ENCODE measurements at places on chromosomes 2 and 18. TPM values are rescaled to one million over a fixed set of nuclear protein-coding genes. Genes with fewer than 3 reads are reported as not detected.

- no peak for DNase-seq
Observed at GRCh38 chr18:48055351-48055750, 124.9 kb upstream of the SMAD2 start.

DNA sequence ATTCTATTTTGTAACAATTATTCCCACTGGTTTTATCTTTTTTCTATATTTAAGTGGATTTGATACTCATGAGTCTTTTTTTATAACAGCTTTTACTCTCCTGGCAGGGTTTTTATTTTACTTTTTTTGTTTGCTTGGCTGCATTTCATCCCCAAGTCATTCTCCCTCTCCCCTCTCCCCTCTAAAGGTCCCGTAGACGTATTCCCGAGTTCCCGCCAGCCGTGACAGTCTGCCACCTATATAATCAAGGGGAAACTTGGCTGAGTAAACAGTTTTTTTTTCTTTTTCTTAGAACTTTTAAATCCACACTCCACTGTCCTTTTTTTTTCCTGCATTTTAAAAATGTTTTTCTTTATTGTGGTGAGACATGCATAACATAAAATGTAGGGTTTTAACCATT, 433.1 kb upstream of the HS6ST1 start:
- no peak for DNase-seq

DNA sequence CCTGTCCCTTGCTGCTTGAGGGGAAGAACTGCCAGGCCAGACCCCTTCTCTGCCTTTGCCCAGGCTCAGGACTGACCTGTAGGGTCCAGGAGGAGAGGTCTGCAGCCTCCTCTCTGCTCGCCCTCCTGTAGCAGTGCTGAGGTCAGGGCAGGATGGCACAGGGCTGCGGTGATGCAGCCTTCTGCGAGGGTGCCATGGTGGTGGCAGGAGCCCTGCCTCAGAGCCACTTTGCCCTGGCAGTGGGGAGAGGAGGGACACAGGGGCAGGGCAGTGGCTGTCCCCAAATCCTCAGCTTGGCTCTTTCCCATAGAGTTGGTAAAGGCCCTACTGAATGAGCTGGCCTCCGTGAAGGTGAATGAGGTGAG, 884 bp downstream of the PROM2 start:
- peak; percentile 29 for DNase-seq

- no peak for DNase-seq
Observed at GRCh38 chr2:63053889-63054602, 3.4 kb downstream of the OTX1 start.

DNA sequence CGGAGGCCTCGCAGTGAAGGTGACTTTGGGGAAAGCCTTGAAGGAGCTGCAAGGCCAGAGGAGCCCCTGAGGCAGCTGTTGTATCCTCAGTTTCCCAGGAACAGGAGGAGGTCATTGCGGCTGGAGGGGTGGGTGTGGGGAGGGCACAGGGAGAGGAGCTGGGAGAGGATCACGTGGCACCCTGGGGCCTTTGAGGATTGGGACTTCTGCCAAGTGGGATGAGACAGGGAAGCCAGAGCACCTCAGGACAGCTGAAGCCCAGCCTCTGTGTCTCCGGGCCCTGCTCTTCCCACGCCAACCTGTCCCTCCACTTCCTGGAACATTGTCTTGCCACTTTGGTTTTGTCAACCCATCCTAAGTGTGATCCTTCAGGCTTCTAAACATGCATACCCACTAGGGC, 19.4 kb upstream of the RRM2 start:
- DNase-seq = no peak

DNA sequence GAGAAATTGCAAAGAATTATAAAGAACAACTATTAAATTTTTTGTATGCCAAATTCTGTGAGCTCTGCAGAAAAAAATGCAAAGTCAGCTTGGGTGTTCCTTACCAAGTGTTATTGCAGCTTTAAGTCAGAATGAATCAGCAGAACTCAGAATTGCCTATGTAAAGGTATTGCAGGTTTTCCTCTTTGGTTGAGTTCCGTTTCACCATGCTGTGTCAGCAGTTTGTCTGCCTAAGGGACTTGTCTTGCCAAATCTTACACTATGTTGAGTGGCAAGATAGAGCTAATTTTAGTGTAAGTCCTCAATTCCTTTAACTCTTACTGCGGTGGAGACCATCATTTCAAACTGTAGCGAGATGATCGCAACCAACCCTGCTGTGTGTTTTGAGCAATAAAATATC, 38.8 kb downstream of the ADAM23 start:
- DNase-seq = no peak

- no peak for DNase-seq
Observed at GRCh38 chr2:152686321-152686720, 30.9 kb downstream of the PRPF40A start.

DNA sequence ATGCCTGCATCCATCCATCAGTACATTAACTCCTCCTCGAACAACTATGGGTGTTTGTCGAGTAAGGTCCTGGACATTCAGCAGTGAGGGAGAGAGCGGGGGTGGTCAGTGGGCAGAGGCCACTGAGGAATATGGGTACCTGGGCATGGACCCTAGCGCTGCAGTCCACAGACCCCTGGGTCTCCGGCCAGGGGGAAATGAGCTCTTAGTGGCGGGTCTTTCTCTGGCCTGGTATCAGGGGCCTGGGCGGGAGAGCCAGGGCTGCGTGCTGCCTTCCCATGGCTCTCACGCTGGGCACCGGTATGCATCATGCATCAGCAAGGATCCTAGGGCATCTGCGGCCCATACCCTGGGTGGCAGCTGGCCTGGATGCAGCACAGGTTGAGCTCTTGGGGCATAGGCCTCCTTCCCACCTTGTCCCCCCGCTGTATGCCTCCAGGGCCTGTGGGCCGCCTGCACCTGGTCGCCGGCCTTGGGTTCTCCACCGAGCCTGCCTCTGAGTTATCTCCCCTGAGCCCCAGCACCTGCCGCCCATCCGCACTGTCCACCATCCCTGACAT, 1.3 kb upstream of the MOCOS start:
- no peak for DNase-seq

DNA sequence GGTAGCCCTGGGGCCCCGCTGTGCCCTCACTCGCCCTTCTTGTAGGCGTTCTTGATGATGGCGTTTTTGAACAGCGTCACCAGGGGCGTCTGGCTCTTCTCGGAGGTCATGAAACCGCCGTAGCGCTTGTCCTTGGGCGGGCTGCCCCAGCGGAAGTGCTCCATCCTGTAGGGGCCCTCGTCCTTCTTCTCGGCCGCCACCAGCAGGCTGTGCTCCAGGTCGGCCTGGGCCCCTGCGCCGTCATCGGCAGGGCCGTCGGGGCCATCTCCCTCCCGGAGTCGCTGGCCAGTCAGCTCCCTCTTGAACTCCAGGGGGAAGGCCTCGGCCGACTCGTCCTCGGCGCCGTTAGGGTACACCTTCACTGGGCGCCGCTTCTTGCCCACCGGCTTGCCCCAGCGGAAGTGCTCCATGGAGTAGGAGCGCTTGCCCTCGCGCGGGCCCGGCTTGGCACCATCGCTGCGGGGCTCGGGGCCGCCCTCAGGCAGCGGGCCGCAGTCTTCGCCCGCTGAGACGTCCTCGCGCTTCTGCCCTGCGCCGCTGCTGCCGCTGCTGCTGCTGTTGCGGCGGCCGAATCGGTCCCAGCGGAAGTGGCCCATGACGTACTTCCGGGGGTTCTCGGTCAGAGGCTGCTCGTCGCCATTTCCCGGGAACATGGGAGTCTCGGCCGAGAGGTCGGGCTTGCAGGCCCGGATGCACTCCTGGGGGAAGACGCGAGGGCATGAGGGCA, 7.2 kb downstream of the POMC start:
- no peak for DNase-seq

- DNase-seq = no peak
Observed at GRCh38 chr2:48221846-48222516, 308.0 kb upstream of the STON1 start.

- no peak for DNase-seq
Observed at GRCh38 chr2:201072201-201072530, 365 bp downstream of the NDUFB3 start.

GRCh38 chr2:120406566-120406965, 60.6 kb downstream of the INHBB start:
- DNase-seq = no peak

DNA sequence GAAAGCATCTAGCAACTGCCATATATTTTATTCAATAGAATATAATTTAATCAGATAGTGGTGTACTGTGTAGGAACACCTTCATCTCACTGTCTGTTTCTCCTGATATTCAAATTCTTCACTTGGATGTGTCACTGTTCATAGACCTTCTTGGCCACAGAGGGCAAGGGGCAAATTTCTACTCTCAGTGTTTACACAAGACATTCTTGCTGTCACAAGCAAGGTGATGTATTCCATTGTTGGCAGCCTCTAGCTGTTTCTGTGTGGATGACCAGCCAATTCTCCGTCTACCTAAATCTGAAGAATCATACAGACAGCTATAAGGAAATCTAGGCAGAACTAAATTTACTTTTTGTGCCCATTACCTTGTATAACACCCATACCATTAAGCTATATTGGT, 948.3 kb downstream of the CNTNAP5 start:
- DNase-seq = peak; percentile 77

GRCh38 chr2:236945431-236946016, 140.2 kb upstream of the COPS8 start:
- no peak for DNase-seq

- DNase-seq = no peak
Observed at GRCh38 chr2:207782238-207783030, 12.7 kb upstream of the FZD5 start.

DNA sequence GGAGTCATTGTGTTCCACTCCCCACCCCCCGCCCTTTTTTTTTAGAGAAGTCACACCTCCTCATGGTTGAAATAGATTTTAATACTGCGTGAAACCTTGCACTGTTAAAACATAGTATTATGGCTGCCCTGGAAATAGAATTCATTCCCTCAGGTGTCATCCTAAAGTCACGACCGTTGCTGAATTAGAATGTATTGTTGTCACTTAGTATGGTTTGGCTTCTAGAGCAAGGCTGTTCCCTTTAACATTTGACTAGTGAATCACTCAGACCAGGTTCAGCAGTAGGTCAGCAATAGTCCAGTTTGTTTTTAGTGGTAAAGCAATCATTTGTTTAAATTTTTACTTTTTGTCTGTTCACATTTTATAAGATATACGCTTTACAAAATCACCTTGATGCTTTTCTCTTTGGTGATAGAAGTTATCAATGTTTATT, 1.2 kb downstream of the BABAM2 start:
- DNase-seq = no peak

DNA sequence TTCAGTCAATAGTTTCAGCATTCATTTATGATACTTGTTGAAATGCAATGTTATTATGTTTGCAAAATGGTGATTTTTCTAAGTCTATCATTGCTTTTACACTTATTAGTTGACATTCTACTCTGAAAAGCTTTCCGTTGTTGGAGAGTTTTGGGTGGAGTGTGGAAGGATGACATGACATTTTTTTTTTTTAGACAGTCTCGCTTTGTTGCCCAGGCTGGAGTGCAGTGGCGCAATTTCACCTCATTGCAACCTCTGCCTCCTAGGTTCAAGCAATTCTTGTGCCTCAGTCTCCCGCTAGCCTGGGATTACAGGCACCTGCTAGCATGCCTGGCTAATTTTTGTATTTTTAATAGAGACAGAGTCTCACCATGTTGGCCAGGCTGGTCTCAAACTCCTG, 29.8 kb downstream of the PIKFYVE start:
- DNase-seq = no peak

DNA sequence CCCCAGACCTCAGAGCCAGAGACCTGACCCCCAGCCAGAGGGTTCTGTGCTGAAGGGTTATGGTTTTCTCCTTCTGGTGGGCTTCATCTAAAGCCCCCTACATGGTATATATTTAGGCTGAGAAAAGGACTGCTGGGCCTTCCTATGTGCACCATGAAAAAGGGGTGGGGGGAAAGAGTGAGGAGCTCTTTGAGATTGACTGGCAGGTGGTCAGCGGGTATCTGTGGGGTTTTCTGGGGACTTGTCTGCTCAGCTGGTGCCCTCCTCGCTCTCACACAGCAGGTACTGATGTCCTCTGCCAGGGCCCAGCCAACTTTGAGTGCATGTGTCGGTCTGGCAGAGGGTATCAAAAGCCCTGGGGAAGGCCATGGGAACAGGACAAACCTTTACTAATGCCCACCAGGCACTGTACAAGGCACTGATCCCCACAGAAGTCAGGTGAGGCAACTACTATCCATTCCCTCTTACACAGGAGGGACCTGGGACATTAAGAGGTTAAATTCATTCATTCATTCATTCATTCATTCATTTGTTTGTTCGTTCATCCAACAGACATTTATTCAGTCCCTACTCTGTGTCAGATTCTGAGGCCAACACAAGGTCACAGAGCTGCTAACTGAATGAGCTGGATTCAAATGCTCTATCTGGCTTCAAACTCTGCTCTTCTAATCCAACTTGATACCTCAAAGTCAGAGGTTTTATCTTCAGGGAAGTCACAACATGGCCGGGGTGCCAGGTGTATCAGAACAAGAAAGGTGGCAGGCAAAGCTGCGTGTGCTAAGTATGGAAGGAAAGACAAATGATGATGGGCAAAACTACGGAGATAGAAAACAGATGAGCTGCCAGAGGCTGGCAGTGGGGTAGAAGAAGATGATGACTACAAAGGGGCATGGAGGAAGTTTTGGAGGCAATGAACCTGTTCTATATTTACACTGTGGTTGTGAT, 44.6 kb downstream of the REEP1 start:
- no peak for DNase-seq

GRCh38 chr2:180291060-180291459, 284.0 kb upstream of the CWC22 start:
- no peak for DNase-seq

DNA sequence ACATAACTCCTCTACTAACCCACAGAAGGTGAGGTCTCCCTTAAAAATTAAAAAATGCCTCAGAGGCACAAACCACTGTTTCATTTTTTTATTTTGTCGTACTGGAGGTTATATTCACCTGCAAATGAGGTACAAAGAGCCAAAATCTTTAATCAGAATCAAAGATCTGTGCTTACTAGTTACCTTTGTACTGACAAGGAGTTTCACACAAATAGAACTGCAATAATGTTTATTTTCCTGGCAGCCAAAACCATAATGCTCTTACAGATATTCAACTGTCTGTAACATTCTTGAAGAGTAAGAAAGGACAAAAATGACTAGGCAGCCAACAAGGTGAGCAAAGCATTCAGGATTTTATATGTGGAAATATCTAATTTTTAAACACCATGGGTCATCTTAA, 105.1 kb upstream of the NOL4 start:
- DNase-seq = no peak

- DNase-seq = peak; percentile 46
Observed at GRCh38 chr2:23385351-23385747, 370 bp downstream of the KLHL29 start.

- DNase-seq = no peak
Observed at GRCh38 chr18:74257083-74257482, 34.7 kb downstream of the CYB5A start.

GRCh38 chr2:49959961-49960553, 805.7 kb upstream of the FSHR start:
- no peak for DNase-seq

GRCh38 chr2:135119582-135119981, 67.5 kb downstream of the RAB3GAP1 start:
- DNase-seq = no peak

- DNase-seq = no peak
Observed at GRCh38 chr2:20594957-20595356, 55.9 kb downstream of the HS1BP3 start.

Gene ATP8B1
- 32.0 TPM for total RNA-seq

Gene UGT1A4
- total RNA-seq = 0.79 TPM

Gene SAP130
- 43.3 TPM for total RNA-seq

Gene CCDC68
- 6.9 TPM for total RNA-seq

Gene MERTK
- total RNA-seq = 39.2 TPM

Gene ANKRD29
- total RNA-seq = 8.2 TPM

Gene POU3F3
- total RNA-seq = not detected

Gene GPR155
- 0.53 TPM for total RNA-seq

Gene DAPL1
- total RNA-seq = not detected

Gene CYP26B1
- total RNA-seq = 1.7 TPM

Gene C18orf32
- 14.0 TPM for total RNA-seq

Gene KCMF1
- 83.4 TPM for total RNA-seq

Gene CRYGC
- total RNA-seq = not detected

Gene IL1RL1
- total RNA-seq = not detected

Gene CWC22
- 20.5 TPM for total RNA-seq

All from Caco-2 (cell line).